ENCODE measurements at places on chromosomes 2 and 18.

DNA sequence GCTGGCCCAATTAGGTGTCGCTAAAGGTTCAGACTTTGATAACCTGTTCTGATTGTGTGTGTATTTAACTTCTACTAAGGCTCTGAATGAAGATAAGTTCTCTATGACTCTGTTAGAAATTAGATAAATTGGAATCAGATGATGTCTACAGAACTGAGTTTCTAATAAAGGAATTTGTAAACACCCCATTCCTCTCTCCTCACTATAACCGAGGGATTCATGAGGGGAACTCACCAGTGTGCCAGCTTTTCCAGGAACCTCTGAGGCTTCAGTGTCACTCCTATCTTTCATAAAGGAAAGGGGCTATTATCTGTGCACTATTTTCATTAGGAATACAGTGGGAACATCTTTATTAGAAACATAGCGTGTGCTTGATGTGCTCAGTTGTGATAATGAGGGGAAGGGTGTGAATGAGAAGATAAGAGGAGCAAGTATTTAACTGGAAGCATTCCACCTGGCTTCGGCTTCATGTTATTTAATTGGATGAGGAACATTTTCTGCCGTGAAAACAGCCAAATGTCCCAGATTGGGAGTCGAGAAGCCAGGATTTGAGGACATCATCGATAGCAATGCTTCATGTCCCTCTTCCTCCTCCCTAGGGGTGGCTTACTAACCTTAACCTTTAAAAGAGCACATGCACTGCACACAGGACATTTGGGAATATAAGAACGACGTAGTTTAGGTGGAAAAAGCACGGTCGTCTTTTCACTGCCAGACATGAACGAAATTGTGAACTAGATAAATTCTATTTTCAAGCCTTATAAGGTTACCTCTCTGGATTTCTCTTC is 84.8 kb upstream of the TCF4 start:
- no peak for DNase-seq

- DNase-seq: peak; percentile 6
Observed at GRCh38 chr2:230068016-230068650, 591 bp downstream of the SLC16A14 start.

- no peak for DNase-seq
Observed at GRCh38 chr2:199216253-199216652, 241.5 kb downstream of the SATB2 start.

GRCh38 chr2:208792766-208793165 is 386.2 kb downstream of the PTH2R start:
- no peak for DNase-seq

- no peak for DNase-seq
Observed at GRCh38 chr2:228927028-228928010, 343.8 kb downstream of the PID1 start.

- no peak for DNase-seq
Observed at GRCh38 chr18:59917422-59917821, 17.6 kb downstream of the PMAIP1 start.

DNA sequence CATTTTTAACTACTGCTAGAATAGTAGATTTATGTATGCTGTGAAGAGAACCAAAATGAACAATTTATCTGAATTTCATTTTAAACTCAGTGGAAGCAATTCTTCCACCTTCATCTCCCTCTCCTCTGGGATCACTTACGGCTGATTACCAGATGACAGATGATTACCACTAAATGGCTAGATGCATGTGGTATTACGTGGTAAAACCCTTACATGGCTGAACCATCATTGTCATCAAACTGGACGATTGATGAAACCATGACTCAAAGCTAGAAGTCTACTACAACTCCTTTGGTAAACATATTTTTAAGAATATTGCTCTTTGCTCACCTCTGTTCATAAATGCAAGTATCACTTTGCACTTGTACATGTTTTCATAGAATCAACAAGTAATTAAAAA is 48.5 kb upstream of the DOCK10 start:
- DNase-seq: no peak

- DNase-seq: no peak
Observed at GRCh38 chr2:73253901-73254300, 19.8 kb downstream of the CCT7 start.

DNA sequence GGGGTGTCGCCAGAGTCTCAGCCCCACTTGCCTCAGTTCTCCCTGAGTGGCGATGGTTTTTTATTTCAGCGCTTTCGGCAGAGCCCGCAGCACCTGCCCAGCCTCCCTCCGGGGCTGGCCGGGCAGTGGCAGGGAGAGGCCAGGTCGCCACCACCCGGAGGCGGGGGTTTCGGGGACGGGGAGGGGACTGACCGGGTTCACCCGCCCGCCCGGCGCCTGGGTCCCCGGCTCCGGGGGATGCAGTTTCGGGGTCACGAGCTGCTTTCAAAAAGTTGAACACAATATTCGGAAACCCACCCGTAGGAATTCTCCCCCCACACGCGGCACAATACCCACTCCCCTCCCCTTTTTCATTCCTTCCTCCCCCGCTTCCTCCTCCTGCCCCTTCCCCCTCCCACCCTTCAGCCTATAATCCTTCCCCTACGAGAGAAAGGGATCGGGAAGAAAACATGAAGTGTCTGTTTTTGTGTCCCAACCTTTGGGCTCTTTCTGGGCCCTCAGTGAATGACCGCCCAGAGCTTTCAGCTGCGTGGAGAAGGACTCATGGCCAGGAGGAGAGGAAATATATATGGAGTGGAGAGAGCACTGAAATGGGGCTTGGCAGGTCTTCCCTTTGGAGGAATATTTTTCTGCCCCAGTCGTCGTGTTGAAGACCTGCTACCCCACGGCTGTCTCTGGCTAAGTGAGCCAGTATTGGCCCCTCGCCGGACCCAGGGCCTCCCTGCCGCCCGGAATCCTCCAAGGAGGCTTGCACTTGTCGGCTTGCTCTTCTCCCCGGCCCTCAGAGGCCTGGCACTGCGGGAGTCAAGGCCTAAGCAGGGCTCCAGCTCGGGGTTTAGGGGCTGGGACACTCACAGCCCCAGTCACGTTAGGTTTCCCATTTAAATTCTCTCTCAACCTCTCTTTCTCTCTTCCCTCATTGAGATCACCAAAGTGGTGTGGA is 2.1 kb upstream of the SIX3 start:
- no peak for DNase-seq

GRCh38 chr2:211513446-211513845 is 957.0 kb downstream of the CPS1 start:
- DNase-seq: no peak

- peak; percentile 85 for DNase-seq
Observed at GRCh38 chr2:446963-447530, 159.2 kb upstream of the ALKAL2 start.

DNA sequence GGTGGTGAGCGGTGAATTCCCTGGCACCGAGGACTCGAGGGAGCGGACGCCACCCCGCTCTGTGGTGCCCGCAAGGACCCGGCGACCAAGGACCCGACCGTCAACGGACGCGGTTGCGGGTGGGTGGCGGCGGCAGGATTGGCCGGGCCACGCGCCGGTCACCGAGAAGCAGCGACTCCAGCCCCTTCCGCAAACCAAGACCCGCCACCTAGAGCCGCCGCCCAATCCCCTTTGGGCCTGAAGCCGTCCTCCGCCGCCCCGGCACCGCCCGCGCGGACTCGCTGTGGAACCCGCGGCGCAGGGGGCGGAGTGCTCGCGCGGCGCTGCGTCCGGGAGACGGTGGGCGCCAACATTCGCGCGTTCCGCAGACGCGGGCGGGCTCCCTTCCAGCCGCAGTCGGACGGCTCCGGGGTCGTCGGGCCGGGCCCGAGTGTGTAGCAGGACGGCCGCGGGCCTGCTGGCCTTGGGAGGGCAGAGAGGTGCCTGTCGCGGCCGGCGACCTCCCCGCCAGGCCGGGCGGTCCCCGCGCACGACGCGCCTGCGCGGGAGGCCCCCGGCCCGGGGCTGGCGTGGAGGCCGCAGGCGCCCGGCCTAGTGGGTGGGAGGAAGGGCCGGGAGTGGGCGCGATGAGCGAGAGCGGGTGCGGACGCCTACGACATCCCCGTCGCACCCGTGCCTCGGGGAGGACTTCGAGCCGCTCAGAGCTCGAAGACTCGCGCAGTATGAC is at the start of the genes FAM228B and PFN4:
Gene FAM228B, plus strand, starts transcription at position 275 of the 727 bp plus-strand sequence. CDS start 893 bp downstream, outside the sequence.
Gene PFN4, minus strand, starts transcription at position 140 of the 727 bp plus-strand sequence. CDS start 799 bp downstream, outside the sequence.
- DNase-seq: peak; percentile 79

- peak; percentile 54 for DNase-seq
Observed at GRCh38 chr2:10141736-10142639, 19.4 kb downstream of the RRM2 start.

DNA sequence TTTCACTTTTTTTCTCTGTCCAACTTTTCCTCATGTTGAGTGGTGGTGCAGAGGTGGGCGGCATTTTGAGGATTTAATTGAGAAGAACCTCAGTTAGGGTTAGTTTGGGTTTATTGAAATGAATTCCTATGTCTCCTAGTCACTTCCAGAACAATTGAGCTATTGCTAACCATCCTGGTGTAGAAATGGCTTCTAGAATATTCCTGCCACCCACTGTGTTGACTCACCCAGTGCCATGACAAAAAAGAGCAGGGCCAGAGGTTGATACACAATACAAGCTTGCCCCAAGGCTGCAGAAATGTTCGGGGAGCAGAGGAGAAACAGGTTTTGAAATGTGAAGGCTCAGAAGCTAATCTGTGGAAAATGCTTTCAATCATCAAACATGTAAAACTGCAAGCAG is 167.1 kb upstream of the TRIB2 start:
- DNase-seq: no peak

DNA sequence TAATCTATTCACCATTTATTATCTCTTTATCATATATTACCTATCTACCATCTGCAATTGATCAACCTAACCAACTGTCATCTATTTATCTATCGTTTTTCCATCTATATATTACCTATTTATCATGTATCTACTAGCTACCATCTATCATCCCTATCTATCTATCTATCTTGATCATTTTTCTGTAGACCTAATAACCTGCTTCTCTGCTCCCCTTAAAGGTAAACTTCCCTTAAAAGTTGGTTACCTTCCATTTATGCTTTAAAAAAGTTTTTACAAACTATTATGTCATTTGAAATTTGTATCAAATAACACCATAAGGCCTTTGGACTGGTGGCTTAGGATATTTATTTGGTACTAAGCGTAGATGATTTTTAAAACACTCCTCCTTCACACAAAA is 47.2 kb downstream of the TMEM18 start:
- no peak for DNase-seq

DNA sequence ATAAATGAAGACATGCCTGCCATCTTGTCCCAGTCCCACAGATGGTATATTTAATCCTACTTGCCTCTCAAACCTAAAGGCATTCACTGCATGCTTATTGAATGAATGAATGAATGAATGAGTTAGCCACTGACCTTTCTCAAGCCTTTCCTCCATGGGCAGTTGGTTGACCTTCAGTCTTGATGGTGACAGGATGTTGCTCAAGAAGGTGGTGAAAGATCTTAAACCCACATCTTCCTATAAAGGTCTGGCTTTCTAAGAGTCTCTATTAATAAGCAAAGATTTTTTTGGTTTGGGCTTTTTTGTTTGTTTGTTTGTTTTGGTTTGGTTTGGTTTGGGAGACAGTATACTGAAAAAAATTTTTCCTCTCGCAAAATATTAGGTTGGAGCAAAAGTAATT is 41.7 kb downstream of the KIAA2012 start:
- DNase-seq: no peak

DNA sequence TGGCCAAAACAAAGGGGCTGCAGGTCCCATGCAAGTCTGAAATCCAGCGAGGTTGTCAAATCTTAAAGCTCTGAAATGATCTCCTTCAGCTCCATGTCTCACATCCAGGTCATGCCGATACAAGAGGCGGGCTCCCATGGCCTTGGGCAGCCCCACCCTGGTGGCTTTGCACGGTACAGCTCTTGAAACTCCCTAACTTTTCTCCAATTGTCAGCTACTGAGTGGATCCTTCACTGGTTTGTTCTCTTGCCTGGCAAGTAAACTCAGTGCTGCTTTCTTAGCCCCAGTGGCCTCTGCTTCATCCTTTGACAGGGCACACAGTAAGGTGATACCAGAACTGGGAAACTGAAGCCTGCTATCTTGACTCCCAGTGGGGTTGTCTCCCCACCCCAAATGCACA is 26.3 kb downstream of the SERPINB13 start:
- DNase-seq: no peak

- no peak for DNase-seq
Observed at GRCh38 chr2:157692768-157693167, 64.1 kb upstream of the ACVR1C start.

GRCh38 chr2:149430743-149431736 is 100.7 kb downstream of the LYPD6 start:
- DNase-seq: peak; percentile 54

- DNase-seq: no peak
Observed at GRCh38 chr2:73339201-73339600, 45.9 kb upstream of the EGR4 start.

DNA sequence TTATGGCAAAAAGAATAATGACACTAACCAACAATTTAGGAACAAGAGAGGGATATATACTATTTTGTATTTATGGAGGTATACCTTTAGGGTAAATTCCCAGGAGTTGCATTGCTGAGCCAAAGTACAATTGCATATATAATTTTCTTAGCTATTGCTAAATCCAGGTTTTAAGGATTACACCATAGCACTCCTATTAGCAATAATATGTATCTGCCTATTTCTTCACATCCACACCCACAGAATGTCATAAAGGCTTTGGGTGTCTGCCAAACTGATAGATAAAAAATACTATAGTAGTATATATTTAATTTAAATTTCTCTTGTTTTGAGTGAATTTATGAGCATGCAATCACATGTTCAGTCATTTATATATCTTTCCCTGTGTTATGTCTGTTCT is 11.5 kb upstream of the SERPINB13 start:
- DNase-seq: peak; percentile 23

- no peak for DNase-seq
Observed at GRCh38 chr2:237271698-237272652, 142.0 kb downstream of the COL6A3 start.

DNA sequence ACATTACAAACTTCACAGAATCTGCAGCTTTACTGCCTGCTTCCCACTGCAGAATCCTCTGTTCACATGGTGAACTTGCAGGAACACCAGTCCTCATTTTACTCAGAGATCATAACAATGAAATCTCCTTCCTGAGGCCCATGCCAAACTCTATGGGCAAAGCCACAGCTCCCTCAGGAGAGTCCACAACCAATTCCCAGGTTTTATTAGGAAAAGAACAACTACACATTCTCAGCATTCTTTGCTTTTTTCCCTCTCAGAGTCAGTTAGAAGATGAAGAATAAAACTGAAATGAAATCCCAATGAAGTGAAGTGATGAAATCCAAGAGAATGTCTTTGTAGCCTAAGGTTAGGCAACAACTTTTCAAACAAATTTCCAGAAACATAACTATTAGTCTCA is 233.7 kb downstream of the DSEL start:
- DNase-seq: no peak

Data from small intestine (tissue), 16 donors.